Muscle of leg (tissue), 16 donors: ENCODE measurements at places on chromosomes 7 and 10. TPM values are rescaled to one million over a fixed set of nuclear protein-coding genes. Genes with fewer than 3 reads are reported as not detected.

- no peak for DNase-seq
These were observed 12.5 kb upstream of the SRGN start for GRCh38 chr10:69075431-69075830.

C10orf90 gene
- 0.58 TPM for total RNA-seq

DNA sequence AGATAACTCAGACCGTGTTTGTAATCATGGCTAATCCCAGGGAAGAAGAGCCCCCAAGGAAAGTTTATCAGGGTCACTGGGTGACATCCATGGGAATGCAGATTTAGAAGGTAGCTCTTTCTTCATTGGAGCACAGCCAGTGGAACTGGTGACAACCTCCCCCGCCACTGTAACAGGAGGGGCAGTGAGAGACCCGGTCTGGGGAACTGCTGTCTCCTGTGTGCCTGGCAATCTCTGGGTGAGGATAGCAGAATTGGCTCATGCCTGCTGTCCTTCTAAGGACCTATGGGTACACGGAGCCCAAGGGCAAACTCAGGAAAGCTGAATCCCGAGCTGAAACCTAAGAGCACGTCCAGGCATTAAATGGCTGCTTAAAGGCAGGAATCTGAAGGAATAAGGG, 341.6 kb downstream of the ABCA13 start:
- DNase-seq: no peak

DNA sequence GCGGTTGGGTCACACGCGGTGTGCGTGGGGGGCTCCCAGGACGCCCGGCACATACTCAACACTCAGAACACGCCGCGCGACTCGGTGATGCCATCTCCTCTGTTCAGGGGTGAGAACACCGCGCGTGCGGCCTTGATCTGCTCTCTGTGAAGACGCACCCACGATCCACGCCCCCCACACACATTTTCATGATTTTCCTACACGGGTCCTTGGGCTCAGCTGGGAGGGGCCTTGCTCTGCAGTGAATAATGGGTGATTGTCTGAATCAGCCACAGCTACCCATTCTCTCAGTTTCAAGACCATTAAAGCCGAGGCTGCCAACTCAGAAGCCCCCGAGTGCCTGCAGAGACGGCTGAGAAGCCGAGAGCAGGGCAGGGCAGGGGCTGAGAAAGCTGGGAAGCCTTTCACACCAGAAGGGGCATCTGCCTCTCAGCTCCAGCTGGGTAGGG, 54.3 kb upstream of the PDGFA start:
- no peak for DNase-seq

FOXI2 gene
- 0.09 TPM for total RNA-seq

DNA sequence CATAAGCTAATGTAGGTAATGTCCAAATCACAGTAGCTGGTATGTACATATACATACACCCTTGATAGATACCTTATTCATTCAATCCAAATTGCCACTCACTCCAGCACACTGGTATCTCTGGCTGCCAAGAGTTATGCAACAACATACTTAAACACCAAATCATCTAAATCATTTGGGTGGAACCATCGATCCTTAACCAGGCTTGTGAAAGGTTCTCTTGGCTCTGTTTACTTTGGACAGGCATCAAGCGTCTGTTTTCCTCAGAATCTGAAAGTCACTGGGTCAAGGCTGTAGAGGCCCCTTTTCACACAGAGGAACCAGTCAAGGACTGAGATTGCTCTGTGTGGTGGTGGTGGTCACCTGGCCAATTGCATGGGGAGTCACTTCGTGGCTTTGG, 24.6 kb downstream of the JAZF1 start:
- DNase-seq: no peak

FAM25C gene
- not detected for total RNA-seq

GRCh38 chr7:130071701-130072622, 1.6 kb downstream of the KLHDC10 start:
- DNase-seq: peak; percentile 96

TMEM184A gene
- total RNA-seq: 0.49 TPM

DNA sequence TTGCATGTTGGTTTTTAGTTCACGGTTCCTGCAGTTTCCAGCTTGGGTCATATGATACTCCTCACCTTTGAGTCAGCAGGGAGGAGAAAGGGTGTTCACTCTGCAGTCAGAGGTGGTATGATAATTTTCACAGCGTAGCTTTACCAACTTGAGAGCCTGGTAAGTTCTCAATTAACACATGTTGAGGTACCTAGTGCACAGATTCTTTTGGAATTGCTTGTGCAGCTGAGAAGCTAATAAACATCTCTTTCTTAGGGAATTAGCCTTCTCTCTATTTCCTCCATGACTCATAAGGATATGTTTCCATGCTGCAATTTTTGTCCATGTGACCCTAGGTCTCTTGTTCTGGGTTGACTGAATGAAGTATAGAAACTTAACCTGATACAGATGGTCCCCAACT, 166.6 kb downstream of the KIF20B start:
- DNase-seq: peak; percentile 59

GRCh38 chr10:71429304-71429703, 32.6 kb downstream of the CDH23 start:
- no peak for DNase-seq

BEND7 gene
- total RNA-seq: 5.6 TPM

- DNase-seq: no peak
These were observed 13.1 kb downstream of the CNPY1 start for GRCh38 chr7:155533120-155533826.

DNA sequence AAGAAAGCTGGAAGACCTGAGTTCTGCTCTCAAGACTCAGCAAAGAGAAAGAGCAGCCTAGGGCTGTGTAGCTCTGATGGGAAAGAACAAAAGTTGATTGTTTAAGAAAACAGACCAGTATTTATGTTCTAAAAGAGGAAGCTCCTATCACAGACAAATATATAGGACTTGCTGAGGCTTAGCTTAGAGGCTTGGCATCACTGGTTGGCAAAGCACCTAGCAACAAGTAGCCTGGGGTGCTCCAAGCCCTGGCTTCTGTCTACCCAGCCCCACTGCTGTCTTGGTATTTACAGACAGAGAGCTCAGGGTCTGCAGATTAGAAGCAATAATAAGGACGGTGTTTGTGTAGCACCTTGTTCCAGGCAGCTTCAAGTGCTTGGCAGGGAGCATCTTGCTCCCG, 36.9 kb upstream of the CCDC3 start:
- DNase-seq: no peak

OR2A12 gene
- total RNA-seq: not detected

GRCh38 chr10:72663971-72664370, 28.0 kb upstream of the MCU start:
- no peak for DNase-seq

GRCh38 chr7:381211-382042, 91.5 kb downstream of the FOXL3 start:
- DNase-seq: no peak

ZWINT gene
- total RNA-seq: 18.4 TPM

SLC26A5 gene
- total RNA-seq: not detected

- DNase-seq: no peak
These were observed 30.5 kb downstream of the HHEX start for GRCh38 chr10:92719991-92720830.

GRCh38 chr10:26467639-26468038, 29.5 kb downstream of the APBB1IP start:
- DNase-seq: no peak

GRCh38 chr10:31083765-31084184, 52.1 kb upstream of the ZNF438 start:
- peak; percentile 37 for DNase-seq

GRCh38 chr10:76738991-76739390, 898.6 kb downstream of the KCNMA1 start:
- DNase-seq: no peak

VWDE gene
- 1.6 TPM for total RNA-seq

DNA sequence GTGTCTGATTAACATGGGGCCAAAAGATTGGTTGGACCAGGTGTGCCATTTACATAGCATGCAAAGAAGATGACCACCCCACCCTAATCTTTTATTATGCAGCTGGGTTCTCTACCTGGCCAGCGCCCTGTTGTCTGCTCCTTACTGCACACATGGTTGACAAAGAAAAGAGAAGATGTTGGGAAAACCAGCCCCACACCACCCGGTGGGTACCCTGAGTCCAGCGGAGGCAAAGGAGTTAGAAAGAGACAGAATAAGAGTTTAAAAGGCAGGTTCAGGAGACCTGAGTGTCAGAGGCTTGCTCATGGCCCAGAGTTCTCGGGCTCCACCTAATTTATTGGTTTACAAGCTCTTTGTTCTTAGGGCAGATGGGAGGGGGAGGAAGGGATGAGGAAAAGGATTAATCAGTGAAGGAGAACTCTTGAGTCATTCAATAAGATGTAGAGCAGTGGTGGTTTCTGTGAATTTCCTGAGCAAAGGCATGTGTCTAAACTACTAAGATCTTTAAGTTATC, 24.1 kb upstream of the ABCA13 start:
- DNase-seq: no peak

NSMCE4A gene
- total RNA-seq: 45.8 TPM

LBX1 gene
- total RNA-seq: 3.3 TPM

CLCN1 gene
- total RNA-seq: 1.1 TPM

- DNase-seq: no peak
These were observed 294.4 kb downstream of the BICC1 start for GRCh38 chr10:58806970-58807628.

CDNF gene
- total RNA-seq: 1.8 TPM

DNA sequence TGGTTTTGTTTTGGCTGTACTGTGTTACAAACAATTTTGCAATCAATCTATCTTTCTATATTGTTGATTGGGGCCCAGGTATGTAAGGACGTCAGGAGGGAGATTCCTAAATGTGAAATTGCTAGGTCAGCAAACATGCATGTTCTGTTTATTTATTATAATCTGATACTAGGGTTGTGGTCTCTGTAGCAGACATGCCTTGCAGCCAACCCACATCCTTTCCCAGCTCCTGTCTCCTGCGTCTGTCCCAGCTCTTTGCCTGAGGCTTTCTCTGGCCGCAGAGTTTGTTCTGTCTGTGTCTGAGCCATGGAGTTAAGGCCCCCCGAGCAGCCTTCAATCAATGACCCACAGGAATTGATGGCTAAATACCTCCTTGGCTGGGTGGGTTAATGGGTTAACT, 124.0 kb upstream of the ZEB1 start:
- DNase-seq: no peak

MMRN2 gene
- total RNA-seq: 23.1 TPM

- DNase-seq: peak; percentile 90
These were observed 3.7 kb upstream of the HNRNPH3 start for GRCh38 chr10:68327889-68328786.

- no peak for DNase-seq
These were observed 817.3 kb downstream of the LRMDA start for GRCh38 chr10:76248649-76249200.

ZMYND11 gene
- 58.3 TPM for total RNA-seq

GRID2IP gene
- 0.09 TPM for total RNA-seq

GPRIN2 gene
- total RNA-seq: 0.13 TPM

DNA sequence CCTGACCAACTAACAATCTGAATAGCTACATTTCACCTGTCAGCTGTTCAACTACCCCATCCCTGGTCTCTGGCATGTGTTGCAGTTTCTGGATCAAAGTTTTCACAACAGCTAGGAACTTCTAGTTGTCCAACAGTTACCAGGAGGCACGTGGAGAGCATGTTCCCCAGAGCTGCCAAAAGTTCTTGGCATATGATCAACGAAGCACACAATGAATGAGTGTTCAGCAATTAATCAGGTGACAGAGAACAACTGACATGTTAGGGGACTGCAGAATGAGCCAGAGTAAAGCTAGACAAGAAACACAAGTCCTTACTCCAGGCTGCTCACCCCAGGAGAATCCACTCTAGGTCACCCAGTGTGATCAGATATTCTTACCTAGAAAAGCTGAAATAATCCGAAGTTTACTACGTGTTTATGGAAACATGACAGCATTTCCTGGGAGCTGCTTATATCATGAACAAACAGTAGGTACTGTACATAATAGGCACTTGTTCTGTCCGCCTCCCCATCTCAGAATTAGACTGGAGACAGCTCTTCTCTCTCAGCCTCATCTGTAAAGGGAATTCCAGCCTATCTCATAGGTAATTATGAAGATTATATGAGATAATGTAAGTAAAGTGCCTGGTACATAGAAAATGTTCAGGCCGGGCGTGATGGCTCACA, 50.6 kb downstream of the ZNF438 start:
- DNase-seq: peak; percentile 91

AGBL3 gene
- 2.2 TPM for total RNA-seq

GRCh38 chr7:82384779-82385178, 58.8 kb downstream of the CACNA2D1 start:
- DNase-seq: no peak

GRCh38 chr7:106076537-106076936, 35.6 kb downstream of the SYPL1 start:
- DNase-seq: no peak

ANLN gene
- total RNA-seq: 21.9 TPM

DNA sequence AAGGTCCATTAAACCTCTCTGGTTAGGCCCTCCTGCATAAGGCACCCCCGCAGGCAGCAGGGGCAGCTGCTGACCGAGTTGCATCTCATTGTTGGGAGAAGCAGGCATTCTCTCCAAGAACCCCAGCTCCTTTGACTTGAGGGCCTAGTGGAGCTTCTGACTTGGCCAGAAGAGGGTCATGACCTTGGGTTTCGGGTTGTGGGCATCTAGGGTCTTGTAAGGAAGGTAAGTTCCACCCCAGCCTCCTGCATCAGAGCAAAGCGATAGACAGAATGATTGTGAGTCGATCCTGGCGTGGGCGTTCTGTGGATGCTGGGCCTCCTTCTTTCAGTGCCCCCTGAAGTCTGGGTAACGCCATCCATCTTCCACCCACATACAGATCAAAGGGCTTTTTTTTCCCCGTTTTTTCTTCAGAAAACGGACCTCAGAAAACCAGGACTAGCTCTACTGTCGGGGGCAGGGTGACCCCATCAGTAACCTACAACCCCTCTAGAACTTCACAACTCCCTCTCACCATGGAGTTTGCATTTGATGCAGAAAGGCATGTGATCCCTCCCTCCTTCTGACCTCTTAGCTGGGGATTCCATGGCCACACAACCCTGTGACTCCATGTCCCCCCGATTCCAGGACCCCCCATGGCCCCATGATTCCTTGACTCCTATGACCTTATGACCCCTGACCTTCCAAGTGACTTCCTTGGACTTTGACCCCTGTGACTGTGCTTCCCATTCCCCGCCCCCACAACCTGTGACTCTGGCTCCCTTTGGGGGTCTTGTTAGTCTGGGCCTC, 3.0 kb downstream of the SEMA4G start:
- no peak for DNase-seq

NRCAM gene
- 17.5 TPM for total RNA-seq

GPR158 gene
- total RNA-seq: 0.13 TPM

DNA sequence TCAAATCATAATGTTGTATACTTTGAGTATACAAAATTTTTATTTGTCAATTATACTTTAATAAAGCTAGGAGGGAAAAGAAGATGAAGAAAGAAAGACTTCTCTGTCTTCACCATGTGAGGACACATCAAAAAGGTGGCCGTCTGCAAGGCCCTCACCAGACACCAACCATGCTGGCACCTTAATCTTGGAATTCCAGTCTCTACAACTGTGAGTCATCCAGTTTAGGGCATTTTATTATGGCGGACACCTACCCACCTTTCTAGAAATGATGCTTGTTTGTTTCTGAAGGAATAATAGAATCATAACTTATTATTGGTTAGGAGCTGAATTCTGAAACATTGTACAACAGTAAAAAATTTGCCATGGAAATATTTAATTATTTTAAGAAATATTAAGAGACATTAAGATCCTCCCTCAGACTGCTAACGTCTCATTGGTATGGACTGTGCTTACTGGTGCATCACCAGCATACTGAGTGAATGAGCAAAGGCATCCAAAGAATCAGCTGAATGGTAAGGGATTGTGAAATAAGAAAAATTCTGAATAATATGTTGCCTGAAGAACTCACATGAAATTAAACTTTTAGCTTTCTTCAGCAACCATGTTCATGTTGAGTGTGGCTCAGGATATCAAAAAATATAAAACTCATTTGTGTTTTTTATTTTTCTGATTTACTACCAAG, 536.6 kb downstream of the HTR7 start:
- no peak for DNase-seq

CADPS2 gene
- total RNA-seq: 11.3 TPM

GCK gene
- 4.4 TPM for total RNA-seq
